Thyroid gland (tissue), 4 donors: ENCODE measurements at places on chromosomes 7 and 10. TPM values are rescaled to one million over a fixed set of nuclear protein-coding genes. Genes with fewer than 3 reads are reported as not detected.

The FAM25A gene
- total RNA-seq, result not detected

The ATOH7 gene
- total RNA-seq, result not detected

The MYOZ1 gene
- 2.0 TPM for total RNA-seq

The PLPP4 gene
- 0.54 TPM for total RNA-seq

The HOXA11 gene
- not detected for total RNA-seq
